ENCODE measurements at places on chromosomes 16 and 17.

DNA sequence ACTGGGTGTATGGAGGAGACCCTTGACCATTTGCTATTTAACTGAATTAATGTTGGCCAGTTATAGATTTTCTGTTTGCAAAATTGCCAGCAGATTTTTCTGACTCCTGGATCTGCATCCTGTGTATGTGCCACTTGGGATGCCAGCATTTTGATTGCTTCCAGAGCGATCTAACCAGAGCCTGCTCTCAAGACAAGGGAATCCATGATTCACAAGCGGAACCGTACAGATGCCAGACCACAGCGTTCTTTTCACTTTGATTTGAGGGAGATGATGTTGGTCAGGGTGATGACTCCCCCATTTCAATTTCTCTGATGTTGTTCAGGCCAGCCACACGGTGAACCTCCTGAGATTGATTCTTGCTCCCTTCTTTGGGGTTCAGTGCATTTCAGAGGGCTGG, 228.7 kb downstream of the CDH13 start:
- DNase-seq = no peak

DNA sequence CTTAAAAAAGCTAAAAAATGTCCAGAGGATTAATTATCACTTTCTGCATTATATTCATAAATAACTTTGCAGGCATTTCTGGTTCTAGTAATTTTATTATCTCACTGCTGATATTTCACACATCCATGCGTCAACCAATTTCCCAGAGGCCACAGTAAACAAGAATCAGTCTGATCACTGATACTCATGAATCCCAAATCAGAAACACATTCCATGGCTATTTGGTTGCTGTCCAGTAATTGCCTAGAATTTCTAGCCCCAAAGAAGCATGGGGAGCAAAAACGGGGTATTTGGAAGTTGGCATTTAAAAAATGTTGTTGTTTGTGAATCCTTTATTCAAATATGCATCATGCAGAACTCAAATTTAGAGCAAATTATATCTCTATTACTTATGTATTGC, 244.8 kb downstream of the CDH8 start:
- DNase-seq = no peak

GRCh38 chr16:80189476-80190175, 351.2 kb upstream of the DYNLRB2 start:
- DNase-seq = no peak

DNA sequence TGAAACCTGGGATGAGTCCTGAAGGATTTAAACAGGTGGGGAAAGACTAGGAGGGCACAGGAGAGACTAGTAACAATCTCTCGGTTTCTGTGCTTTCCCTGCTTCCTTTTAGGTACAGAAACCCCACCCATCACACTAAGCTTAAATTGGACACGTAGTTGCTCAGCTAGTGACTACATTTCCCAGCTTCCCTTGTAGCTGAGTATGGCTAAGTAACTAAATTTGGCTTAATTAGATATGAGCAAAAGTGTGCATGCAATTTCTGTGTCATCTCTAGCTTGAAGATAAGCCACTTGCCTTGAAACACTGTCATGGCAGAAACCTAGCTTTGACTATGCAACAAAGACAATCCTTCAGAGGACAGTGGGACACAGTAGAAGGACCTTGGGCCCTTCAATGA, 36.5 kb downstream of the CACNG1 start:
- DNase-seq = no peak

DNA sequence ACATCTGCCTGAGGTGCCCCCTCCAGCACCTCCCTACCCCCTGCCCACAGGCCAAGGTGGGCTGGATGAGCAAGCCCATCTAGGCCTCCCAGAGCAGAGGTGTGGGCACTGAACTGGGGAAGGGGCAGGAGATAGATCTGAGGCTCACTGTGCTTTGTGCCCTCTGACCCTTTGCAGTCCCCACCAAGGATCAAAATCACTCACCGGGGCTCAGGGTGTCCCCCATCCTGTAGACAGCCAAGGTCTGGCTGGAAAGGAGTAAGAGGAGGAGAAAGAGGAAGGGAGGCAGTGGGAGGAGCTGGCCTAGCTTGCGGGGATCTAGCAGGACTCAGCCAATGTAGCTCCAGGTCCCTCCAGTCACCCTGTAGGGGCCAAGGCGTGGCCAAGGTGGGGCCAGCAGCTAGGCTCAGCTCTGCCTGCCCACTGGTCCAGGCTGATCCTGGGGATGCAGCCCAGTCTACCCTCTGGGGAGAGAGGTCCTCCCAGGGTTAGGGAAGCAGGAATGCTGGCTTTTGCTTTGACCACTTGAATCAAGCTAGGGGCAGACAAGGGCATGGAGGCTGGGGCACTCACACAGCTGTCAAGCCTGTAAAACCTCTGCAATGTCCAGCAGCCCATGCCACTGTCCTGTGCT, 1.8 kb downstream of the SLC12A4 start:
- no peak for DNase-seq

DNA sequence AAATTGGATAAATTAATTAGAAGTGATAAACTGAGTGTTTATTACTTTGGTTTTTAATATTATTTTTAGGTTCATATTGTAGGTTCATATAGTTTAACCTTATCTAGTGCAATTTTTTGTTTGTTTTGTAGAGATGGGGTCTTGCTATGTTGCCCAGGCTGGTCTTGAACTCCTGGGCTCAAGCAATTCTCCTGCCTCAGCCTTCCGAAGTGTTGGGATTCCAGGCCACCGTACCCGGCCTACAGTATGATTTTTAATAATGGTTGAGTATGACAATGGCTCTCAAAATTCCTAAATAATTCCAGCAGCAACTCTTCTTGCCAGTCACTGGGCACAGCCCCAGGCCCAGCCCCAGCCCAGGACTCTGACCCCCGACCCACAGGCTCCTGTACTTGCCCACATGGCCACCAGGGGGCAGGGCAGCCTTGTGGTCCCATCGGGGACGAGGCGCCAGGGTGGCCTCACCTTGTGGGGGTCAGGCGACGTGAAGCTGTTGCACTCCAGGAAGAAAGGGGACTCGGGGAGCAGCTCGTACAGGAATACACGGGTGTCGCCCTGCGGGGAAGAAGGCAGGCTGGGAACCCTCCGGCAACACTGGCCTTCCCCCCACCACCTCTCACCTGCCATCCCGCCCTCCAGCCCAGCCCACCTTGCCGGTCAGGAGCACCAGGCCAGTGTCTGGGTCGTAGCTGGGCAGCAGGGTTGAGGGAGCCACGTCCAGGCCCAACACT, 7.9 kb upstream of the PAM16 start:
- DNase-seq = peak; percentile 51

GRCh38 chr16:55949518-55949917, 74.3 kb upstream of the CES5A start:
- no peak for DNase-seq

DNA sequence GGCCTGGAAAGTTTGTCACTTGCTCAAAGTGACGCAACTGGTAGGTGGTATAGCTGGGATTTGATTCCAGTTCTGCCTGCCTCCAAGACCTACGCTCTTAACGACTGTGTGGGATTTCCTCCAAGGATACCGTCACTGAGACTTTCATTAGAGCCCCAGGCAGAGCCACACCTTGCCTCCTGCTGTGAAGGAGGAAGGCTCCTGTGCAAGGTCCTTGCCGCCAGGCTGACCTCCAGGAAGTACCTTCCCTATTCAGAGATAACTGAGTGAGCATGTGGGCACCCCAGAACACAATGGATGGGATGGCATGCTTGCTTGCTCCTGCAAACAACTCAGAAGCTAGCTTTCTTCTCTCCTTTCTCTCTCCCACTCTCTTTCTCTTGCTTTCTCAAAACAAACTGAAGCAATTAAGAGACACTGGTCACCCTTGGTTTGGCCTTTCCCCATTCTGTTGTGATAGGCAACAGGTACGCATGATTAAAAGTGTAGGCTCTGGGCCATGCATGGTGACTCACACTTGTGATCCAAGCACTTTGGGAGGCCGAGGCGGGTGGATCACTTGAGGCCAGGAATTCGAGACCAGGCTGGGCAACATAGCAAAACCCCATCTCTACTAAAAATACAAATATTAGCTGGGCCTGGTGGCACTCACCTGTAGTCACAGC, 30.7 kb downstream of the CACNG3 start:
- DNase-seq = no peak

- DNase-seq = peak; percentile 84
Observed at GRCh38 chr17:28750178-28751047, 6.6 kb downstream of the TRAF4 start.

GRCh38 chr17:33521784-33522183, 228.7 kb upstream of the ASIC2 start:
- no peak for DNase-seq

GRCh38 chr17:37219876-37220606, 155.7 kb upstream of the C17orf78 start:
- DNase-seq = no peak

GRCh38 chr17:79793924-79794304, 3.0 kb downstream of the CBX8 start:
- no peak for DNase-seq

Measured in T follicular helper cell (primary cell).